ENCODE measurements at places on chromosomes 3 and 15.

DNA sequence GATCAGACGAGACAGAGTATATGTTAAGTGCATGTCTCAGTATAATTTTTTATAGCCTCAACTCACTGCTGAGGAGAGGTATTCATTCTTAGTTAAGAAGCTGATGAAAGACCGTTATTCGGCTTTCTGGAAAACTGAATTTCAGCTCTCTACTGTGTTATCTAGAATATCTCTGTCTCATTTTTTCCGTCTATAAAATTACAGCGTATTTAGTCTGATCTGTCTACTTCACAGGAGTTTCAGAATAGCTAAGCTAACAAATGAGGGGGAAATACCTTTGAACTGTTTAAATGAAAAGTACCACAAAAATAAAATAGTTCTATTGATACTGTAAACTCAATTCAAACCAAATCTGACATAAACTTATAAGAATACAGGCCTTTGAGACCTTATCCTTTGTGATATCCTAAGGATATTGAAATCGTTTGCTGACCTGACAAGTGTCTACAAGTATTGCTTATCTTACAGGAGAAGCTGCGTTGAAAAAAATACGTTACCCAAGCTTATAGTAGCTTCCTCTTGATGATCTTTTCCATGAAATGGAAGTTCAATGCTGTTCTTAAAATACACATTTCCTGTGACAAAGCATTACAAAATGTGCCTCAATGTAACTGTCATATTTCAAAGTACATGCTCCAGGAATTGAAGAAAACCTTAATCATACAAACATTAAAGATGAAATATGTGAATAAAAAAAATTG, 104.6 kb downstream of the IL1RAP start:
- DNase-seq: no peak

- DNase-seq: no peak
Observed at GRCh38 chr15:69244798-69245197, 53.9 kb upstream of the PAQR5 start.

GRCh38 chr15:66661432-66662096, 40.5 kb upstream of the SMAD6 start:
- DNase-seq: no peak

DNA sequence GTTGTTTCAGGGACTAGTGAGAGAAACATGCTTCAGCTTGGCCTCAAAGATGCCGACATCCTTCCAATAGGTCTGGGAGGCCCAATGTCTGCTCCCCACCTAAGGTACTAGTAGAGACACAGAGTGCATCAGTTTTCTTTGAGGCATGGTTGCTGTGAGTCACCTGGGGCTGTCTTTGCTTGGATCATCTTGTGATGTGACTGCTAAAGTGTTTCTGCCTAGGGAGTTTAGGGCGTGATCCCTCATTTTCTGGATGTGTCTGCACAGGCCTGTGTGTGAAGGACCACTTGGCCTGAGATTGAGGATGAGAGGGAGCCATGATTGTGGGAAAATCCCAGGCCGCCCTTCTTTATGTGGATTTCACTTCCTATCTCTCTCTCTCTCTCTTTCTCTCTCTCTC, 4.8 kb downstream of the GASK1A start:
- no peak for DNase-seq

- no peak for DNase-seq
Observed at GRCh38 chr15:100922192-100923040, 3.3 kb downstream of the LRRK1 start.

DNA sequence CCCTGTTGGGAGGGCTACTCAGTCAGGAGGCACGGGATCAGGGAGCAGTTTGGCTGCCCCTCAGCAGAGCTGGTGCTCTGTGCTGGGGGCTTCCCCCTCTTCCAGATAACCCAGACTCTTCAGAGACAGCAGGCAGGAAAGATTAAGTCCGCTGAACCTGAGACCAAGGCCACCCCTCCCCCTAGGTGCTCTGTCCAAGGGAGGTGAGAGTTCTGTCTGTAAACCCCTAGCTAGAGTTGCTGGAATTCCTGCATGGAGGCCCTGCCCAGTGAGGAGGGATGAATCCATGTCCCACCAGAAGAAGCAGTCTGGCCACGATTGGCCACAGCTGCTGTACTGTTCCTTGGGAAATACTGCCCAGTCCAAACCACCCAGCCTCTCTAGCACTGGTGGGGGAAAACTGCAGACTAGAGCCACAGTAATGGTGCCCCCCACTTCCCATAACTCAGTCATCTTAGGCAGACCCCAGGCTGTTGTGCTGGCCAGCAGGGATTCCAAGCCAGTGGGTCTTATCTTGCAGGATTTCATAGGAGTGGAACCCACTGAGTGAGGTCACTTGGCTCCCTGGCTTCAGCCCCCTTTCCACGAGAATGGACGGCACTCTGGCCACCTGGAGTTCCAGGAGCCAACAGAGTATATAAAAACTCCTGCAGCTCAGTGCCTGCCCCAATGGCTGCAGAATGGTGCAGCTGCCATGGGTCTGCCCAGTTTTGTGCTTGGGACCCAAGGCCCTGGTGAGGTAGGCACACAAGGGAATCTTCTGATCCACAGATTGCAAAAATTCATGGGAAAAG, 42.9 kb downstream of the NPAP1 start:
- no peak for DNase-seq

DNA sequence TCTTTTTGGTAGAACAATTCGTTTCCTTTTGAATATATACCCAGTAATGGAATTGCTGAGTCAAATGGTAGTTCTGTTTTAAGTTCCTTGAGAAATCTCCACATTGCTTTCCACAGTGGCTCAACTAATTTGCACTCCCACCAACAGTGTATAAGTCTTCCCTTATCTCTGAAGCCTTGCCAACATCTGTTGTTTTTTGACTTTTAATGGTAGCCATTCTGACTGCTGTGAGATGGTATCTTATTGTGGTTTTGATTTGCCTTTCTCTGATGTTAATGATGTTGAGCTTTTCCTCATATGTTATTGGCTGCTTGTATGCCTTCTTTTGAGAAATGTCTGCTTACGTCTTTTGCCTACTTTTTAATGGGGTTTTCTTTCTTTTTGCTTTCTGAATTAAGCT, 270.6 kb upstream of the MEIS2 start:
- DNase-seq: no peak

DNA sequence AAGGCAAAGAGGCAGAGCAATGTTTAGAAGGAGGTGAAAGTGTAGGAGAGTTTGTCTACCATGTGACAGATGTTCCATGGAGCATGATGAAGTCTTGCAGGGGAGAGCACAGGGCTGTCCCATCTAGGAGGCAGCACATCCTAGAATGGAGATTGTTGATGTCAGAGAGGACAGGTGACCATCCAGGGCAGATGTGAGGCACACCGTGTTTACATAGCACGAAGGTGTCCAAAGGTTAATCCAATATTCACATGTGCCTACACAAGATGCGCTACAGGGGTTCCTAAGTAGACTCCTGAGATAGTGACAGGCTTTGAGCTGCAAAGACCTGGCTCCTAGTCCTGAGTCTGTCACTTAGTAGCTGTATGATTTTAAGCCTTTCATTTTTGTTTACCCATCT, 219.3 kb upstream of the SLCO3A1 start:
- DNase-seq: no peak

DNA sequence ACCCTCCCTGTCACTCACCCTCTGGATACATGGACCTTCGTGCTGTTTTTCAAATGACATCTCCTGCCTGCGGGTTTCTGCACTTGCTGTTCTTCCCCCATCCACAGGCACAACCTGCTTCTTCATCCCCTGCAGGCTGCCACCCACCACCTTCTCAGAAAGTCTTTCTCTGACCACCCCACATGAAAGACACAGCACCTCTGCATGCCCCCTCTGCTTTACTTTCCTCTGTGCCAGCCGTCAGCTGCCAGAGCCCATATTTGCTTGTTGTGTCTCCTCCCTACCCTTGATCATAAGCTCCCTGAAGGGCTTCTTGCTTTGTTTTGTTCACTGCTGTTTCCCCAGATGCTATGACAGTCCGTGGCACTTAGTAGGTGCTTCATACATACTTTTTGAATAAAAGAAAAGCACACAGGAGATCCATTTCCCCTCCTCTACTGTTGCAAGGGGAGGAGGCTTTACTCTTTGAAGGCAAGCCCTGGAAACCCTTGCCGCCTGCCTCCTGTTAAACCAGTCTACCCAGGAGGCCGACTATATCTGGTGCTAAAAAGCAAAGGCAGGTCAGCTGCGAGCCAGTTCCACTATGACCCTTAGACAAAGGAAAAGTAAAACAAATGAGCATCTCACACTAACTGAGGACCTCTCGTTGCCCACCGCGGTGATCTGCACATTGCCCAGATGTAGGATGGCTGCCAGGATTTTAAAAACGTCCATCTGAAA, 31.9 kb downstream of the MYO5C start:
- no peak for DNase-seq

GRCh38 chr3:8597219-8597853, 47.3 kb downstream of the SSUH2 start:
- peak; percentile 51 for DNase-seq

DNA sequence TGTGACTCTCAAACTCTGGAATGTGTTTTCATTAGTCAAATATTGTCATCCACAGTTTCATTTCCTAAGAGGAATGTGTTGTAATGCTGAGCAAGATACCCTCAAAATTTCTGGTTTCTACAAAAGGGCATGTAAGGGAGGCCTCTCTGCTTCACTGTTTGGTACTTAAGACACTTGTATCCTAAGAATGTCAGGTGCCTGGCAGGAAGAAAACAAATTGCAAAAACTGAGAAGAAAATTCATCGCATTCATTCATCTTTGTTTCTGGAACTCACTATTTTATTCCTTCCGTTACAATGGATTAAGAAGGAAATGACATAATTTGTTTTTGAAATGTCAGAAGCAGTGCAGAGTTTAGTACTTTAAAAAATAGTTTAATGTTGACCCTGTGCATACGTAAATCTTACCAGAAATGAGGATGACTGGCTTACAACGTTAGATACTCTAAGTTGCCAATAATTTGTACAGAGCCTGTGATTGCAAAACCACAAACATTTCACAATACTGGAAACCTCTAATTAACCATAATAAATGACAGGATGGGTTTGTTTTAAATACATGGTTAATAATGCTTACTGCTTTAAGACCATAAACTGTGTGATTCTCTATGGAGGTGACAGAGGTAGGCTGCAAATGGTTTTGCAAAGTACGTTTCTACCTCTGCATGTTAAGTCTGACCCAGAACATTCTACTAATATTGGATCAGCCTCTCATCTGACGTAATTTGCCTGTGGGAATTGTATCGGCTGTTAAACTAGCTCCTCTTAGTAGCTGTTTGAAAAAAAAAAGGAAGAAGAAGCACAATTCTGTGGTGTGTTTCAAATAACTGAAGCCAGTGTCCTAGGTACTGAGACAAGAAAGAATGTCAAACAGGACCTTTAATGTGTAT, 477.8 kb downstream of the RBMS3 start:
- peak; percentile 93 for DNase-seq

GRCh38 chr3:66593978-66594377, 93.2 kb upstream of the LRIG1 start:
- DNase-seq: peak; percentile 89

DNA sequence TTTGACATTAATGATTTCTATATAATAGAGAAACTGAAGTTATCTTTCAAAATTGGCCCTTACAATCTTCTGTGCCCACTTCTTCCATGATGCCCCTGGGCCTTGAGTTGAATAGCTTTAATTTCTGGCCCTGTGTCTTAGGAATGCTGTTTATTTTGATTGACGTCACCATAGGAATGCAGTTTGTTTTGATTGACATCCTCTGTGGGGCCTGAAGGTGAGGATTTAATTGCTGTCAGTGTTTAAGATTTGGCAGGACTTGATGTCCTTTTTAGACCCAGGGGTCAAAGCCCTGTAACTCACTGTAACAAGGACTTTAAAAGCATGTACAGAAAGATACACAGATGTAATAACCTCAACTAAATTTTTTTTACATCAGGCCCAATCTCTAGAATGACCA, 83.3 kb downstream of the GLDN start:
- no peak for DNase-seq

DNA sequence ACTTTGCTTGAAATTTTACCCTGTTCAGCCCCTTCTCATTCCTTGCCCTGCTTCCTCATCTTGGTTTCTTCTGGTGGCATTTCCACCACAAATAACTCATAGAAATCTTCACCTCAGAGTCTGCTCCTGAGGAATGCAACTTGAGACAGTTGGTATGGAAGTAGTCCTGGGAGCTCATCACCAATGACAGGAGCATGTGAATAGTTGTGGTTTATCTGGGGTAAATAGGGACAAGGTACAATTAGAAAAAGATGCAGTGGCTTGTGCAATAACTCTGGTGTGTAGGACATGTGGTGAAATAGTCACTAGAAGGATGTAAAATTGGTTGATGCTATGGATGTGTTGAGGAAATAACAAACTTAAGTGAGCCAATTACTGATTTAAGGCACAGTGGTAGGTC, 72.7 kb upstream of the CHRNA7 start:
- DNase-seq: no peak

GRCh38 chr3:57173687-57174086, 8.5 kb upstream of the IL17RD start:
- no peak for DNase-seq

Measured in fibroblast of the aortic adventitia (primary cell).